ENCODE measurements at places on chromosomes 3 and 15. TPM values are rescaled to one million over a fixed set of nuclear protein-coding genes. Genes with fewer than 3 reads are reported as not detected.
A peak's percentile ranks its signal among the peaks of the same experiment; 100 is the strongest.

DNA sequence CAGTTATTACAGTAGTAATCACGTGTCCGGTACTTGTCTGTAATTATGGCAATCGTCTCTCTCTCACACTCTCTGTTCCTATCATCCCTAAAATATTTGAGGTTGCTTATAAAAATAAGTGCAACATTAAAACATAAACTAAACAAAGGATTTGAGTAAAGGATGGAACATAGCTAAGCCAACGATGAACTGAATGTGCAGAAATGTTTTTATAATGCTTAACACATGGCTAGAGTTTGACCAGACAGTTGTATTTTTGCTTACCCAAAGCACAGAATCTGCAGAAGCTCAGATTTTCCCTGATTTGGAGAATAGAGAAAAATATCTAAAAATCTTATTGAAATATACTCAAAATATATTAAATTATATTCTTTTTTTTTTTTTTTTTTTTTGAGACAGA lies 1030.9 kb downstream of the NAALADL2 start:
- DNase-seq: no peak

DNA sequence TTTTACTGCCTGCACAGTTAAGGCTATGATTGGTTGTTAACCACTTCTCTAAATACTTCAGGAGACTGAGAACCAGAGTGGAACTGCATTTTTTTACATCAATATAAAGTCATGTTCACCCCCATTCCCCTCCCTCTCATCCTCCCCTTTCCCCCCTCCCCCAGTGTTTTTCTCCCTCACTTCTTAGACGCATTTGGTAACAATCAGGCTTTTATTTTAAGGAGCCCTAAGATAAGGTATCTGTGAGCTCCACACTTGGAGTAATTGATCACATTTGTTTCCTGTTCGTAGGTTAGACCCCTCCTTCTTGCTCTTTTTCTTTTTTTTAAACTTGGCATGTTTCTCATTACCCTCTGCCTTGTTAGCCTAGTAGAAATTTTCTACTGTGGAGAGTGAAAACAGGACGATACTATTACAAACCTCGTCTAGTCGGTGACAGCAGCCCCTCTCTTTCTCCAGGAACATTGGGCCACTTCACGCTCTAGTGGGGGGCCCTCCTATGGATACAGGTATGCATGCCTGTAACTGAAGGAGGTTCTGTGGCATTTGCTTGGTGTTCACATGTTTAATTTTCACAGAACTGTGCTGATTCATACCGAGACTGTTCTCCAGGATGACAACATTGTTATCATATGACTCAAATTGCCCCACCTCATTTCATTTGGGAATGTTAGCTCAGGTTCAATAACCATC lies 314.4 kb downstream of the MECOM start:
- no peak for DNase-seq

GRCh38 chr15:25783607-25784540 lies 79.3 kb downstream of the ATP10A start:
- DNase-seq: peak; percentile 35

- DNase-seq: no peak
These were observed 55.0 kb upstream of the DCP1A start for GRCh38 chr3:53402326-53402725.

DNA sequence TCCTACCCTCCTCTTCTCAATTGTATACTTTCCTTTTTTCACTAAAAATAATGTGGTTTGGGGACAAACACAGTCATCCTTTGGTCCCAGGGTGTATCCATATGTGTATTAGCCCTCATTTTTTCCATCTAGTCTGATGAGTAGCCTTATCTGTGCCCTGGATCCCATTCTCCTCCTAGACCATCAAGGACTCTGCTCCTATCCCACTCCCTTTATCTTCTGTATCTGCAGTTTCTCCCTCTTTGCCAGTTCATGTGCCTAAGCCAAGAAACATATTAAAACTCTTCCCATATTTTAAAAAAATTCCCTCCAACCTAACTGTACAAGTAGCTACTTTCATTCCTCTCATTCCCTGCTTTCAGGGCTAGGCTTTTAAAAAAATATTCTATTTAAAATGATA lies 25.2 kb downstream of the CCDC14 start:
- no peak for DNase-seq

GRCh38 chr3:148943506-148944205 lies 47.7 kb upstream of the GYG1 start:
- DNase-seq: no peak

GRCh38 chr3:196350067-196350466 lies 11.9 kb upstream of the TM4SF19 start:
- DNase-seq: no peak

DNA sequence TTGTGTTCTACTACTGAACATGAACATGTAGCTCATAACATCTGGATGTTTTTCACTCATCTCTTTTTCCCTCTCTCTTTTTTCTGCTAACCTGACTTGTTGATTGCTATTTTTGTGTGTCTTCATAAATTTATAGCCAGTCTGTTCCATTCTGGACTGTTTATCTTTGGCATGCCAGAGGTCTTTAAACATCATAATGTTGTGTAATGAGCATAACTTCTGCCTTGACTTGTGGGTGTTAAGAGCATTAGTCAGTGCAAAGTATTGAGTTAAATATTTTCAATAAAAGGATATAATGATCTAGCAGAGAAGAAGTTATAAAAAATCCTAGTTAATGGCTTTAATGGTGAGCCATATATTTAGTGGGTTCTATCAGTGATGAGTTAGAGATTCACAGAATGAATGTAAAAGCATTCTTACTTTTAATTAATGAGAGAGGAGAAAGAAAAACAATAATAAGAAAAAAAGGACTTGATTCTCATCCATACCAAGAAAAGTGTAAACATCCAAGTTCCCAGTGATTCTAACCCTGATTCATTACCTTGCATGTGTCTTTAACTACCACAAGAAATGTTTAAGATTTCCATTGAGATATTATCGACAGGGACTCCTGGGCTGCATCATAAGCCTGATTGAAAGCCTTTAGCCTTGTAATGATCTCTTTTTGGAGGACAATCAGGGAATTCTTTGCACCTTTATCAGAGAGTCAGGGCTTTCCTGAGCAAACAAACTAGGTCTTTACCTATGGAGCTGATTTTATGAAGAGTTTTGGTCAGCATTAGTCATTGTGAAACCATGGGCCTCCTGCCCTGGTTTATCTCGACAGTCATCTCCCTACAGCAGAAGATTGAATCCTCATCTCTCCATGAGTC lies 22.9 kb downstream of the MITF start:
- DNase-seq: no peak

DNA sequence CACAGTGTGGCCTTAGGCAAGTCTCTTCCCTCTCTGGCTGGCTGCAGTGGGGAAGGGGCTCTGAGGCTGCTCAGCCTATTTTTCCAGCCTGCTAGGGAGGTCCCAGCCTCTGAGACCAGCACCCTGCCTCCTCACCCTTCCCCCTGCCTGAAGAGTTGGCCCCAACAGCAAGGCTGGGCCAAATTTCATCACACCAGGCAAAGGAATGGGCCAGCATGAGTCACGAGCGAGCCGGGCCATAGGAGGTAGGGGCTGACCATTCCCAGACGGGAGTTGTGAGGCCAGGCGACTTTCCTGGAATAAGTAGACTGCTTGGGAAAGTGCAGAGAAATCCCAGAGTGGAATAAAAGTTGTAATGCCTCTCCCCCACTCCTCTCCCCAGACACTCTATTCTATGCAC lies 5.7 kb upstream of the FBLN2 start:
- no peak for DNase-seq

DNA sequence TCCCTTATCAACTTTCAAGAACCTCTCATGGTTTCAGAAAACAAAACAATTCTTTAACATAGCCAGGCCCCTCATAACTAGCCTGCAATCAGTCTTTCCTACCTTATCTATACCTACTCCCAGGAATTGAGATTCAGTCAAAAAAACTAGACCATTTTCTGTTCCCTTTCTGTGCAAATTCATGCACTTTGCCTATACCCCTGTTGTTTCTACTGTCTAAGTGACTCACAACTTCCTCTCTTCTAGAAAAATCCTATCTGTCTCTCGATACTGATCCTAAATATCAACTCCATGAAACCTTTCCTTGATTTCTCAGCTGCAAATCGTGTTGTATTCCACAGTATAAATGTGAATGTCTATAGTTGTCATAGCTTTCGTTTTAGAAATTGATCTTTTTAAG lies 10.9 kb upstream of the IL1RAP start:
- no peak for DNase-seq

GRCh38 chr15:66985653-66986052 lies 79.7 kb upstream of the SMAD3 start:
- no peak for DNase-seq

DNA sequence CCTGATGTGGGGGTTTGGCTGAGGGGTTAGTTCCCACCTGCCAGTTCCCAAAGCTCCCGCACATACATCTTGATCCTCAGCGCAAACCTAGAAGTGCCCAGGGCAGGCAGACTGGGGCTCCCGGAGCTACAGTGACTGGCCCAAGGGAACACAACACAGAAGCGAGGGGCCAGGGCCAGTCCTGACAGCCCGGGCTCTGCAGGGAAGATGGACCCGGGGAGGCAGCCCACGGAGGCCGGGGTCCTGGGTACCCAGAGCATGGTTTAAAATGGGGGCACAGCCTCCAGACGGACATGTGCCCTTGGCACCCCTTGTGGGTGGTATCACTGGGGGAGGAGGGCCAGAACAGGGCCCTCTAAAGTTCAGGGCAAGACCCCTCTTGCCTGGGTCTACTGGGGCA lies 5.1 kb downstream of the CPN2 start:
- DNase-seq: no peak

DNA sequence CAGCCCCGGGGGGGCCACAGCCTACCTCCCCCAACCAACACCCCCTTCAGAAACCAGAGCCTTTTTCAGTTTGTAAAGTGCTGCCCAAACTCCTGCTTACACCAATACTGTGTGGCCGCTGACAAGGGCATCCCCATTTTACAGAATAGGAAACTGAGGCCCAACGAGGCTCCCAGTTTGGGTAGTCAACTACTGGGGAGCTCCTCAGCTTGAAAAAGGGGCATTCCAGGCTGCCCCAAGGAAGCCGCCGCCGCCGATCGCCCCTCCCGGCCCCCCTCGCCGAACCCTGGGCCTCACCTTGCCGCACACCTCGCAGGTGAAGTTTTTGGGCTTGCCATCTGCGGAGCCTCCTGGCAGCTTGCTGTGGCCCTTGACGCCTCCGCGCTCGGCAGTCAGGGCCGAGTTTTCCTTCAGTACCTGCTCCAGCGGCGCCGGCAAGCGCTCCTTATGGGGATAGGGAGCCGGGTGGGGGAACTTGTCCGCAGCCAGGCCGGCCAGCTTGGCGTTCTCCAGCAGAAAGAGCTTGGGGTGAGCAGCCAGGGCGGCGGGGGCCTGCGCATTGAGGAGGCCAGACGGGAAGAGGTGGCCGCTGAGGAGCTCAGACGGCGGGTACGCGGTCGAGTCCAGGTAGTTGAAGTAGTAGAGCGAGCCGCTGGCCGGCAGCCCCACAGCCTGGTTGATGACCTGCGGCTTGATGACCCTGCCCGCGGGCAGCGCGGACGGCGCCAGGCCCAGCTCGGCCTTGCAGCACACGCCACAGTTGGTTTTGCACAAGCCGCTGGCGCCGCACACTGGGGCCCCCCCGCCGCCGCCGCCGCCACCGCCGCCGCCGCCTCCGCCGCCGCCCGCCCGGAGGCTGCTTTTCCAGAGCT lies 1.4 kb downstream of the FEZF2 start:
- DNase-seq: no peak

DNA sequence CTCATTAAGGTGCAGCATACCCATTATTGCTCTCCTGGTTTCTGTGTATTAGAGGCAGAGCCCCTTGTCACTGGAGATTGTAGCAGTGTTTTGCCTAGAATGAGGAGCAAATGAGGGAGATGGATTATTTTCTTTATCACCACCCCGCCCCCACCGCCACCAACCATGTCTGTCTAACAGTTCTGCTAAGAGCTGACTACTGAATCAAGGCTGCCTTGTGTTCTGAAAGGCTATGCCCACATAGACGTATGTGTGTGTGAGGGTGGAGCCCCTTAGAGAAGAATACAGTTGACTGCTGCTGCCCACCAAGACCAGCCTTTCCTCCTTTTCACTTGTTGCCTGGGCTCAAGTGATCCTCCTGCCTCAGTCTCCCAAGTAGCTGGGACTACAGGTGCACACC lies 47.4 kb downstream of the RAD54L2 start:
- no peak for DNase-seq

GRCh38 chr15:68335251-68335650 lies 57.7 kb downstream of the FEM1B start:
- no peak for DNase-seq

DNA sequence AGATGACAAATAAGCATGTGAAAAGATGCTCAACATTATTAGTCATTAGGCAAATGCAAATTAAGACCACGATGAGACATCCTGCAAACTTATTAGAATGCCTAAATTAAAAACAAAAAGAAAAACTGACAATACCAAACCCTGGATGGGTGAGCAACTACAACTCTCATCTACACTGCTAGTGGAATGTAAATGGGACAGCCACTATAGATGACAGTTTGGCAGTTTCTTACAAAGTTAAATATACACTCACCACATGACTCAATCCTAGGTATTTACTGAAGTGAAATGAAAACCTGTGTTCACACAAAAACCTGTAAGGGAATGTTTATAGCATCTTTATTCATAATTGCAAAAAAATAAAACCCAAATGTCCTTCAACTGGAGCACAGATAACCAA lies 74.7 kb downstream of the NPTN start:
- no peak for DNase-seq

GRCh38 chr3:158569794-158570193 lies 1.2 kb upstream of the MLF1 start:
- DNase-seq: no peak

GRCh38 chr15:57213862-57214261 lies 162.4 kb upstream of the CGNL1 start:
- DNase-seq: no peak

GRCh38 chr15:77312523-77312922 lies 107.4 kb downstream of the PEAK1 start:
- no peak for DNase-seq

GRCh38 chr15:73515527-73515926 lies 72.6 kb downstream of the REC114 start:
- no peak for DNase-seq

GRCh38 chr15:78421238-78421965 lies 16.6 kb upstream of the IREB2 start:
- no peak for DNase-seq

NGRN gene
- total RNA-seq: 47.7 TPM

CCR9 gene
- total RNA-seq: 1.9 TPM

WDR93 gene
- 0.19 TPM for total RNA-seq

PPP1R14D gene
- not detected for total RNA-seq

SNX33 gene
- total RNA-seq: 1.7 TPM

ATG3 gene
- total RNA-seq: 57.4 TPM

DUOXA2 gene
- not detected for total RNA-seq

LDHAL6B gene
- not detected for total RNA-seq

TLE3 gene
- 135 TPM for total RNA-seq

ATP2B2 gene
- total RNA-seq: not detected

CTXN2 gene
- not detected for total RNA-seq

Measured in naive thymus-derived CD8-positive, alpha-beta T cell (primary cell).